MCF 10A (cell line): ENCODE measurements at places on chromosomes 3 and 15. TPM values are rescaled to one million over a fixed set of nuclear protein-coding genes. Genes with fewer than 3 reads are reported as not detected.

DNA sequence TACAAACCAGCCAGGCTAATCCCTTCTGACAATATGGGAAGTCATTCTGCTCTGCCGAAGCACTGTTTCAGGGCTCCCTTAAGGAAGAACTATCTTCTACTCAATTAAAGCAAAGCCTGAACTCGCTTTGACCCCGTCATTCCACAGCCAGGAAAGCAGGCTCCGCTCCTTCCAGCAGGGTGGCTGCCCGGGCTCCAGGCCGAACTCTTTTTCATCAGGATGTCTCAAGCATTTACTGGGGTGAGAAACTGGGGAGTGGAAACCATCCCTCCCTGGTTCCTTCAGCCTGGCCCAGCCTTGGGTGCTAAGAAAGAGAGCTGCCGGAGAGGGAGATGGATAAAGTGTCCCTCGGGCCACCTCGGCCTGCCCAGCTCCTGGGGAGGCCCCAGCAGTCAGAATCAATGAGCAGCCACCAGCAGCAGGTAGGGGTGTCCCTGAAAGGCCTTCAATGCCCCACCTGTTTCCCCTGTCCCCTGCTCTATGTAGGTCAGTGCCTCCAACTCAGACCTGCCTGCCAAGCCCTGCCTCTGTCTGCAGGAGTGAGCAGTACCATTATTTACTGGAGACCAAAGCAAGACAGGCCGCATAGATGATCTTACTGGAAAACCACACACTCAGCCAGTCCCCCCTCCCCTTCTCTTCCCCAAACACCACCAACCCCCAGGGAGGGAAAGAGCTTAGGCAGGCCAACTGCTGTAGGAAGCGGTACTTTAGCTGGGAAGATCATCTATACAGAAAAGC, 225.6 kb upstream of the TLE3 start:
- no peak for DNase-seq

GRCh38 chr15:89385596-89386331, 51.1 kb upstream of the POLG start:
- DNase-seq = peak; percentile 60

The ACOX2 gene
- 4.3 and 14.4 TPM in 2 replicates for total RNA-seq

DNA sequence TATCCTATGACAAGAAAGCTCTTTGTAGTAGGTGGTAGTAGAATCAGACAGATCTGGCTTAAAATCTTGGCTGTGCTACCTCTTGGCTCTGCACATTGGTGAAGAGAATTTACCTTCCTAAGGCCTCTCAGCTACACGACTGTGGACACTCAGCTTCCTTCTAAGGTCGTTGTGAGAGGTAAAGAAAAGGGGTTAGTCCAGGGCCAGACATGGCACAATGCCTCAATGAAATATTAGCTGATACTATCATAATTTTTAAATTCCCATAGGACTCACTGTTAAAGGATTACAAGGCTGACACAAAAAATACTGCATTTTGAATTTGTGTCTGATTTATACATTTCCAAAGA, 80.4 kb downstream of the IGF1R start:
- DNase-seq = no peak

The DNAH12 gene
- 0.47 and 0.58 TPM in 2 replicates for total RNA-seq

DNA sequence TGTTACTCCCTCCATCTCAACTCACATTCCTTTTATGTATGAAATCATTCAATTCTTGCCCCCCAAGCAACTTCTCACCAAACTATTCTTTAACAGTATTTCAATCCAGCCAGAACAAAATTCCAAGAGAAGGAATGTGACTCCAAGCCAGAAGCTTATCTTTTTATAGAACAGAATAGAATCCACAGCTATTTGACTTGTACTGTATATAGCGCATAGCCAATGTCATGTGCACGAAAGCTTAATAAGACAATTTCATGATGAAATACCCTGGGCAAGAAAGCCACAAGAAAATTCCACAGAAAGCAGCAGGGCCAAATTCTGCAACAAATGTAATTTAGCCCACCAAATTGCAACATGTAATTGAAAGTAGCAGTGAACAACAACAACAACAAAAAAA, 127.6 kb upstream of the UBE2E2 start:
- DNase-seq = no peak

The DUOXA2 gene
- total RNA-seq = not detected in 2 replicates

DNA sequence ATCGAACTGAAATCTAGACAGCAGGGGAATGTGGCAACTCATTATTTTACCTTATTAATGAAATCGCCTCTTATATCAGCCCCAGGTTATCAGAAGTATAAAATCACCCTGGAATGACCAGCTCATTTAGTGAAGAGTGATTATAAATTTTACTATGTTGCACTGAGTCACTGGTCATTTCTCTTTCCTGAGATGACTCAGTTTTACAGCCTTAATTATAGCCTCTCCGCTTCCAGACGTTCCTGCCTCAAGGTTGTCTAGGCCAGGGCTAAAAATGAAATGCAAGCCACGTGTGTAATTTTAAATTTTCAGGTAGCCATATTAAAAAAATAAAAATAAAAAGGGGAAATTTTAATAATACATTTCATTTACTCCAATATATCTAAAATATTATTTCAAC, 33.3 kb downstream of the DET1 start:
- DNase-seq = no peak

GRCh38 chr15:49573421-49573820, 47.2 kb downstream of the FAM227B start:
- DNase-seq = no peak

GRCh38 chr3:50950591-50950990, 275.9 kb downstream of the DOCK3 start:
- no peak for DNase-seq

DNA sequence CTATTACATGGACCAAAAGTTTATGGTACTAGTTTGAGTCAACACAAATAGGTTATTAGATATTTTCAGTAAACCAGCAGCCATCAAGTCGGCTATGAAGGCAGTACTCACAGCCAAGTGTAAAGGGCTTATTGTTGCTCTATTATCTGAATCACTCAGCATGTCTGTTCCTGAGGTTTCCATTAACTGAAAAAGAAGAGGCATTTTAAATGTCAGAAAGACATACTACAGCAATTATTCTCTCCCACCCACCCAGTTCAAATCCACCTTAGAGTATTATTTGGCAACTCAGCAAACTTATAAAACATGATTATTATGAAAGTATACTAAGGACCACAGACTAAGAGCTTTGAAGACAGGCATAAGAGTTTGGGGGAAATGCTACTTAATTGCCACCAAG, 93.1 kb downstream of the BTD start:
- DNase-seq = no peak

- no peak for DNase-seq
Observed at GRCh38 chr3:186105543-186105942, 3.3 kb downstream of the ETV5 start.

DNA sequence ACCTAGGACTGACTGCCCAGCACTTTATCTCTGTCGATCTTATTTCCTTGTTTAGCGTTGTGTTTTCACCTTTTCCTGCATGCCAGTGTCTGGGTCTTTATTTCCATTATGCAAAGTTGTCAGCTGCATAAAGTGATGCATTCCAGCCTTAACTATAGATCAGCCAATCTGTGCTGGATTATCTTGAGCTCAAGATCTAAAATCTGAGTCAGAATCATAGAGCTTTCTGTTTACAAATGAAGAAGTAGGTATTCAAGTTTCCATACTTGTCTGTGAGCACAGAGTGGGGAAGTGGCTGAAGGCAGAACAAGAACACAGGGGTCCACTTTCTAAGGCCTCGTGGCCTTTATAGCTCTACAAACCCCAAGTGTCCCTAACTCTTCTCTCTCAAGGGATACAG, 82.4 kb upstream of the PLCL2 start:
- DNase-seq = no peak

DNA sequence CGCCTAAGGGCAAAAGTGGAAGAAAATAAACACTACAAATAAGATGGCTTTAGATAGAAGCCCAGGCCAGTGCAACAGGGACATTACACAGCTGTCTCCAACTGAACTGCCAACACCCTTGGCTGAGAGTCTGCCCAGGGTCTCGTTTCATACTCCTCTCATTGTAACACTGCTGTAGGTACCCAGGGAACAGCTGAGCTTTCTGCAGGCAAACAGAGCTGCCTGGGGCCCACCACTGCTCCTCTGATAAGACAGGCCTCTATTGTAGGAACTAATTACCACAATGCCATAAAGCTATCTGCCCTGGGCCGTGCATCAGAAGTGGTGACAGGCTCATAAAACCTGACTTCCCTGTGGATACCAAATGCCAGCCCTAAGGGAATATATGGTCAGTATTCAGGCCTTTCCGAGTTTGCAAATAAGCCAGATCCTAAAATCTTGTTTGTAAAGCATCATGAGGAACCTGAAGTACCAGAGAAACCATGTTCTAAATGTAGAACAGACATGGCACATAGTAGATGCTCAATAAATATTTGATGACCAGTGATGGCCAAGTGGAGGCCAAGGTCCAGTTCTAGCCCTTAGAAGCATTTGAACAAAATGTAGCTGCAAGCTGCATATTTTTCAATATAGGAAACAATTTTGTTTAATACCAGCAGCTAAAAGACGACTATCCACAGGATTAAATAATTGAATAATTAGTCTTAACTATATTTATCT, 84.3 kb upstream of the NEO1 start:
- DNase-seq = no peak

- DNase-seq = peak; percentile 38
Observed at GRCh38 chr15:57665939-57666338, 40.6 kb upstream of the POLR2M start.

DNA sequence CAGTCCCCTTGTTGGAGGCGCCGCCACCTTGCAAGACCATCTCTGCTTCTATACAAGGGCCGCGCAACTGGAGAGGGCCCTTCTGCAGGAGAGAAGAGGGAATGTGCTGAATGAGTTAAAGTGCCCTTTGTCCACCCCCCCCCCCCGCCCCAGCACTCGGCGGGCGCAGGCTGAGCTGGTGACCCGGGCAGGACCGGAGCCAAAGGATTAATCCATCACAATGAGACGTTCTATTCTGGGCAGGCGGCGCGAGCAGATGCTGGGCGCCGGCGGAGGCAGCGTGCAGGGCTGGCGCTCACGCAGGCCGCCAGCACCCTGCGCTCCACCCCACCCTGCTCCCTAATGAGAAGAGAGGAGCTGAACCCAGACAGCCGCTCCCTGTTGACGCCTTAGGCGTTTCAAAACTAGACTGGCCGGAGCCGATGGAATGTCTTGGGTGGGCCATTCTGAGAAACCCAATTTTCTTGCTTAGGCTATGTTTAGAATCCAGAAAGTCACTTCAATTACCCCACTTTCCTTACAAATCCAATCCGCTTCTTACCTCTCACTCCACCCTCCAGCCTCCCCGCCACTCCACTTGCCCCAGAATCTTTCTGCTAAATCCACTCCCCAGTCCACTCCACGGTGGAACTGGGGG, 32.9 kb downstream of the GJD2 start:
- peak; percentile 66 for DNase-seq

- peak; percentile 45 for DNase-seq
Observed at GRCh38 chr3:23806534-23807423, 1.0 kb downstream of the UBE2E1 start.

DNA sequence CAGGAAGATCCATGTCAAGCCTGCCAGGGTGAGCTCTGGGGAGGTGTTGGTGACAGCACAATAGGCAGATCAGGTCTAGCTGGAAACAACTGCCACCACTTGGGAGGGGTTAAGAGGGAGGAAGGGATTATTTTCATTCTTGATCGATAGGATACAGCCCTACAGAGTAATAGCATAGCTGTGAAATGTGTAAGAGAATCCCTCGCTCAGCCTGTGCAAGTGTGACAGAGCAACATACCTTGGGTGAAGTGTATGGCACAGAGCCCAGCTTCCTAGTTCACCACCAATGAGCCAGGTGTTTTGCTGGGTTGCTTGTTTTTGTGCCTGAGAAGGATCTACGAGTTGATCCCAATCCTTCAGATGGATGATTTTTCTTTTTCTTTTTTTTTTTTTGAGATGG, 9.2 kb upstream of the DCUN1D1 start:
- peak; percentile 19 for DNase-seq

The PSMD2 gene
- total RNA-seq = 275 and 284 TPM in 2 replicates

The ADAMTS17 gene
- 4.0 and 7.7 TPM in 2 replicates for total RNA-seq

DNA sequence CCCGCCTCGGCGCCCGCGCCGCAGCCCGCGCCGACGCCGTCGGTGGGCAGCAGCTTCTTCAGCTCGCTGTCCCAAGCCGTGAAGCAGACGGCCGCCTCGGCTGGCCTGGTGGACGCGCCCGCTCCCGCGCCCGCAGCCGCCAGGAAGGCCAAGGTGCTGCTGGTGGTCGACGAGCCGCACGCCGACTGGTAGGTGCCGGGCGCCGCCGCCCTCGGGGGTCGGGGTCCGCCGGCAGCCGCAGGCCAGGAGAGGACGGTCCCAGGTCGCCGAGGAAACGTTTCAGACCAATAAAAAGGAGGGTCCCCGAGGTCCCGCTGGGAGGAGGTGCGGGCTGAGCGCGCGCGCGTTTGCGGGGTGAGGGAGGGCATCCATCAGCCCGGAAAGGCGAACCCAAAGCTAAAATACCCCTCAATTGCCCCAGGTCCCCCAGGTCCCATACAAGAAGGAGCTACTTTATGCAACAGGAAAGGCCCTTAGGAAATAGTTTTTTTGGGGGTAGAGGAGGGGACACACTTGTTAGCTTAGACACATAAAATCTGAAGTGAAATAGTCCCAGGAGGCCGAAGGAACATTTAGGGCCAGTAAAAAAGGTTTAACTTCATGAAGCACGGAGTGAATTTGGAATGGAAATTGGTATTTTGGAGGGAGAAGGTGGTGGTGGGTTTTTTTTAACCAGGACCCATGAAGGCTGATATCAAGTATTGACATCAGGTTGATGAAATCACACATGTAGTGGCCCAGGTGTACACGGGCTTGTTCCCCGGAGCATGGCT, 739 bp downstream of the SYN2 start:
- no peak for DNase-seq

DNA sequence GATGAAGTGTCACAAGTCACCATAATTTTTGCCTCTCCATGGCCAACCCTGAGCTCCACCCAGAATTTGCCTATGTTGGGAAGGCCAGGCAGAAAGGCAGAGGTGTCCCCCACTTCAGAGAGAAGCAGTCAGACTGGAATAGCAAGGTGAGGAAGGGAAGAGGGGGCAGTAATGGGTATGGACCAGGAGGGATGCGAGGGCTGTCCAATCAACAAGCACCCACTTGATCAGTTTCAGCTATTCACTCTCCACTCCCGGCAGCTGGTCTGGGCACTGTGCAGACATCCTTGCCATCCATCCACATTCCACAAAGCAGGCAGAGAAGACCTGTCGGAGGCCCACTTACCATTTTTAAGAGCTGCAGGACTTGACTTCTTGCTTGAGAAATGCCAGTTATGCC, 43.5 kb upstream of the CTNNB1 start:
- no peak for DNase-seq

DNA sequence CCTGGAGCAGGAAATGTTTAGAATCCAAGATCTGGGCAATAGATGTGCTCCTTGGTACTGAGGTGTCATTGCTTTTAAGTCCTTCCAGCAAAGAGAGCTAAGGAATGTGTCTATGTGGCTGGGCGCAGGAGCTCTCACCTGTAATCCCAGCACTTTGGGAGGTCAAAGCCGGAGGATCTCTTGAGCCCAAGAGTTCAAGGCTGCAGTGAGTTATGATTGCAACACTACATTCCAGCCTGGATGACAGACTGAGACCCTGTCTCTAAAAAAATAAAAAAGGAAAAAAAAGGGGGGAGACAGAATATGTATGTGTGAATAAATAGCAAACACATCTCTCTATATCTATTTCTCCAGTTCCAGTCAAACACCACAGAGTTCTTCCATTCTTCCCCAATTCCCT, 4.3 kb upstream of the GPR62 start:
- no peak for DNase-seq
